ENCODE measurements at places on chromosomes 1 and 21. TPM values are rescaled to one million over a fixed set of nuclear protein-coding genes. Genes with fewer than 3 reads are reported as not detected.

Gene CD2
- total RNA-seq, result 3.5 TPM

Gene KANK4
- total RNA-seq, result 1.4 TPM

Gene MCOLN3
- total RNA-seq, result 7.6 TPM

Gene KRTAP21-2
- not detected for total RNA-seq

Gene PCP4L1
- total RNA-seq, result 0.34 TPM

Gene KRTAP7-1
- not detected for total RNA-seq

DNA sequence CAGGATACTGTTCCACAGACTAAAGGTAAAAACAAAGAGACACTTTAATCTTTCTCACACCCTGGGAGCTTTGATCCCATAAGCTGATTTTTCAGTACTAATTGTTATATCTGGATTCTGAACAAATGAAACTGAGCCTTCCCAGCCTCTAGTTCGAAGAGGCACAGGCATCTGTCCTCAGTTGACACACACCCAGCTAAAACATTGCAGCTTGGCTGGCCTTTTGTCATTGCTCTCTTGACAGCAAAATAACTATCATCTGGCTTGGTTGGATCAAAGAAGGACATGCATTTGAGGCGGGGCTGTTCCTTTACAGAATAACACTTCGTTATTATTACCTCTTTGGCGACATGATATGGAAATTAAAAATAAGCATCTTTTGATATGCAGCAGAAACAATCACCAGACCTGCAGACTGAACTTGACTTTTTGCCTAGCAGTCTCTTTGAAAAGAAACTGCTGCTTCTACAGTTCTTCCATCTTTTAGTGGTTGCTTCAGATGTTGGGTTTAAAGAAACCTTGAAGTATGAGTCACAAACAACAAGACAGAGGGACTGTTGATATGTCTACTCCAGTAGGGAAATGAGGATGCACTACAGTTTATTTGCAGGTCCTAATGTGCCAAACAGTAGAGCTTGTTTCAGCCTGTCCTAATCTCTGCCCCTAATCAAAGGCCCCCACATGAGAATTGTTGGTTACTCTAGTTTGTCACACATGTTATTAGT lies 166.5 kb downstream of the TPR start:
- no peak for DNase-seq

DNA sequence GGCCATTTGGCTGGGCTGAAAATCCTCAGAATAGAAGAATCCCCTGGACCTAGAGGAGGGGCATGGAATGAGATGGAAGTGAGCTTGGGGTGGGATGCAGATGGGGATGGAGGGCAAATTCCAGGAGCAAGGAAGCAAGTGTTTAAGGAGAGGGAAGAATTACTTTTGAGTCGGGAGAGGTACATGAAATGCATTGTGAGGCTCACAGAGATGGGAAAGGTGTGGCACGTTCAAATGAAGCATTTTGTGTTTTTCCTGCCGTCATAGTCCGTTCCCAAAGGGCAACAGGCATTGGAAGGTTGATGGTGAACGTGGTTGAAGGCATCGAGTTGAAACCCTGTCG lies 30.5 kb downstream of the ATP5PO start:
- DNase-seq, result no peak

DNA sequence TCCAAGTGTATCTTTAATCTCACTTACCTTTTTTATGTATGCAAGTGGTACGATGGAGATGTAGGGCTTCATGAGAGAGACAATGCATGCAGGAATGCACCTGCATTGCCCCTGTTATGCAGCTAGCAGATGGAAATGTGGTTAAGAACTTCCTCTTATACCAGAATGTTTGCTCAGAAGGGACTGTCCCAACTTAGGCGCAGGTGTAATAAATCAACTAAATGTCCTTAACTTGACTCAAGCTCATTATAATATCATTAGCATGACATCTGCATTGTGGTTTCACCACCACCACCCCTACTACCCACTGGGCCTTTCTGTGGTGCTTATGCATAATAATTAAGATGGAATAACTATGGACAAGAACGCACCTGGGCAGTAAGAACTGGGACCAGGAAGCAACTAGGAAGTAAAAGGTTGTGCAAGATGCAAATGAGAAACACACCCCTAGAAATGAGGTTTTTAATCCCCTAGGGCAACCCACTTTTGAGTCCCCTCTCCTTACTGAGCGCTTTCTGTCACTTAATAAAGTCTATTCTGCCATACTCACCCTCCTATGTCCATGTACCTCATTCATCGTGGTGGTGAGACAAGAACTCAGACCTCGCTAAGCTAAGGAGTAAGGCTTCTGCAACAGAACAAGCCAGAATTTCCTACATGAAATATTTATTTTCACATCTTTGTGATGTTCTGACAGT lies 1103.3 kb upstream of the B3GALT2 start:
- no peak for DNase-seq

GRCh38 chr21:35648512-35648911 lies 411.8 kb downstream of the SETD4 start:
- no peak for DNase-seq

- DNase-seq, result no peak
Observed at GRCh38 chr1:110008971-110009565, 24.5 kb downstream of the AHCYL1 start.

GRCh38 chr1:116944613-116945012 lies 34.9 kb downstream of the PTGFRN start:
- no peak for DNase-seq

- no peak for DNase-seq
Observed at GRCh38 chr1:21050031-21050430, 126.7 kb downstream of the EIF4G3 start.

DNA sequence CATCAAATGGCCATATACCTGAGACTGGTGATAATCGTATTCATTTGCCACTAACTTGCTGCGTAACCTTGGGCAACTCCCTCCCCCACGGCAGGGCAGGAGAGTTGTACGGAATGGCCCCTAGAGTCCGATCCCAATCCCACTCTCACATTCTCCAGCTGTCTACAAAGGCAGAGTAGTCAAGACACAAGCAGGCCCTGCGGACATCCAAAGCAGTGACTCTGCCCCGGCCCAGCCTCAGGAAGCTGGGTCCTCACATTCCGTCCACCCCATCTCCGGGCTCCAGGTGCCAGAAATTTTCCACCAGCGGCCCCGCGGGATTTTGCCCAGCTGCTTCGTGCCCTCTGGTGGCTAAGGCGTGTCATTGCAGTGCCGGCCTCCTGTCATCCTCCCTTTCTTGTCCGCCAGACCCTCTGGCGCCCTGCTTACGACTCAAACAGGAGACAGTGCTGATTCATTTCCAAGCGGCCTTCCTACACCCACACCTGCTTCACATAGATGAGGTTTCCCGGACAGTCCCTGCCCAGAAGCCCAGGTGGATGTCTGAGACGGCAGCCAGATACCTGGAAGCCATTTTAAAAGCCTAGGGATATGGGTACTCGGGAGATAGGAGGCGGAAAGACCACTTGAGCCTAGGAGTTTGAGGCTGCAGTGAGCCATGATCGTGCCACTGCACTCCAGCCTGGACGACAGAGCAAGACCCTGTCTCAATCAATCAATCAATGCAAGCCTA lies 2.9 kb upstream of the S100A2 start:
- DNase-seq, result peak; percentile 91

DNA sequence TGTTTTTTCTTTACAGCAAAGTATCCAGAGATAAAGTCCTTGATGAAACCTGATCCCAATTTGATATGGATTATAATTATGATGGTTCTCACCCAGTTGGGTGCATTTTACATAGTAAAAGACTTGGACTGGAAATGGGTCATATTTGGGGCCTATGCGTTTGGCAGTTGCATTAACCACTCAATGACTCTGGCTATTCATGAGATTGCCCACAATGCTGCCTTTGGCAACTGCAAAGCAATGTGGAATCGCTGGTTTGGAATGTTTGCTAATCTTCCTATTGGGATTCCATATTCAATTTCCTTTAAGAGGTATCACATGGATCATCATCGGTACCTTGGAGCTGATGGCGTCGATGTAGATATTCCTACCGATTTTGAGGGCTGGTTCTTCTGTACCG lies 6.5 kb downstream of the DEGS1 start:
- DNase-seq, result no peak

DNA sequence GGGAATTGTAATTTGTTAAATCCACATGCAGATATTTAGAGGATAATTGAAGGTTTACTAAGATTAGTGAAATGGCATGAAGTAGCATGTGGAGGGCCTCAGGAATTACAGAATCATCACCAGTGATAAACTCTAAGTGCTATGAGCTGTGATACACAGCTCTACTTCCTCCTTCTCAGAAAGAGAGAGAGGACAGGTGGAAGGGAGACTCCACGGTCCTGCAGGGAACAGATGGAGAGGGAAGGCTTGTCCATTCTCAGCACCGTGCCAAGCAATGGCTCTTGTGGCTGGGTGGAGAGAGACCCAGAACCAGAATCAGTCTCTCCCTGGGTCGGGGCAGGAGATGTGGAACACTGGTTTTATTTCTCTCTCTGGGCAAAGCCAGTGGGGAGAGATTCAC lies 27.8 kb upstream of the LYPD8 start:
- no peak for DNase-seq

DNA sequence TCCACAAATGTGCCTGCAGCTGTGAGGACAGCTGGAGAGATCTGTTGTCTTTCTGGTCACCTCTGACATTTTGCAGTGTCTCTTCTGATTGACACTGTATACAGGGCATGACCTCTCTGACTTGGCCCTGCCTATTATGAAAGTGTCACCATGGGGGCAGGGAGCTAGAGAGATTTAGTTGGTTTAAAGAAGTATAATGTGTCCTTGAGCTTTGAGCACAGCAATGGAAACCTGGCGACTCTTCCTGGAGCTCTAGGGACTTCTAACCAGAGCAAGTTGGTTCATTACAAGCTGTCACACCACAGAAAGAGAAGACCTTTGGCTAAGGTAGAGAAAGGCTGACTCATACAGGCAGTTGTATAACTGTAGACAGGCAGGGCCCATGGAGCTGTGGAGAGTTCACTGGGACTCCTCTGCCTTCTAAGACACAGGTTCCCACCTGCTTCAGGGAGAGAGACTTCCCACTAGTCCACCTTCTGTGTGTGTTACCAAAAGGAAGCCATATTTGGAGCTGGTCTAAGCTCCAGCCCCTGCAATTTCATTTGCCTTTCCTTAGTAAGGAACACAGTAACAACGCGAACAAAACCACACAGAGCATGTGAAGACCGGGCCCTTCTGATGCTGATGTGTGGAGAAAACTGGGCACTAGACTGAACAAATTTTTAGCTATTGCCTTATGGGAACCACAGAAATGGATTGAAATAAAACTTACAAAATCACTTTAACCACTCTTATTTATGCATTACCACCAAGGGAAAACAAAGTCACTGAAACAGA lies 90.5 kb upstream of the ADAR start:
- no peak for DNase-seq

DNA sequence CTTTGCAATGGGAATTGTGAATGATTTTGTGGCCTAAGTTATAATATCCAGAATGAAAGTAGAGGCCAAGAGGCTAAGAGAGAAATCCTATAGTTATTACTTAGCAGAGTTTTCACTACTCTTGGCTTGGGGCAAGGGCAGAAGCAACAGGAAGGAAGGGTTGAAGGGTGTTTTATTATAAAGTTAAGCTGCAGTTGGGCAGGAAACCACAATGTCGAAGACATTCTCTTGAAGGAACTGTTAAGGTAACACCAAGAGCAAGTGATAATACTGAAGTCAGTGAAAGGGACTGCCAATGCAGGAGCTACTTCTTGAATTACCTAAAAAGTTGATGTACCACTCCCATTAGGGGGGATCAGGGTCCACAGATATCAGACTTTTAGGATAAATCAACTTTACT lies 8.3 kb downstream of the XCL2 start:
- no peak for DNase-seq

- DNase-seq, result no peak
Observed at GRCh38 chr1:44412601-44413000, 7.5 kb downstream of the RNF220 start.

DNA sequence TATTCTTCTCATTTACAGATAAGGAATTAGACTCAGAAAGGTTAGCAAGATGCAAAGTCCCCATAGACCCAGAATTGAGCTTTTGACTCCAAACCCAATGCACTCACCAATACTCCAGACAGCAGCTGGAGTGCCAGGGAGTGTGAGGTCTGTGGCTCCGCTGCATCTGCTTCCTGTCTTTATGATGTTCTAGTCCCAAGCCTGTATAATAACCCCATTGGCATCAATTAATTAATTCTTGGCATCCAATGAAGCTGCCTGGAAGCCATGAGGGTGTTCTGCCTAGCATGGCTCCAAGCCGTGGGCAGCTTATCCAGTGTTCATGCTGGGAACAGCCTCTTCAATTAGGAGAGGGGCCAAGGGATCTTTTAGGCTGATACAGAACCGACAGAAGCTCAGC lies 188.7 kb downstream of the GIPC2 start:
- DNase-seq, result no peak

DNA sequence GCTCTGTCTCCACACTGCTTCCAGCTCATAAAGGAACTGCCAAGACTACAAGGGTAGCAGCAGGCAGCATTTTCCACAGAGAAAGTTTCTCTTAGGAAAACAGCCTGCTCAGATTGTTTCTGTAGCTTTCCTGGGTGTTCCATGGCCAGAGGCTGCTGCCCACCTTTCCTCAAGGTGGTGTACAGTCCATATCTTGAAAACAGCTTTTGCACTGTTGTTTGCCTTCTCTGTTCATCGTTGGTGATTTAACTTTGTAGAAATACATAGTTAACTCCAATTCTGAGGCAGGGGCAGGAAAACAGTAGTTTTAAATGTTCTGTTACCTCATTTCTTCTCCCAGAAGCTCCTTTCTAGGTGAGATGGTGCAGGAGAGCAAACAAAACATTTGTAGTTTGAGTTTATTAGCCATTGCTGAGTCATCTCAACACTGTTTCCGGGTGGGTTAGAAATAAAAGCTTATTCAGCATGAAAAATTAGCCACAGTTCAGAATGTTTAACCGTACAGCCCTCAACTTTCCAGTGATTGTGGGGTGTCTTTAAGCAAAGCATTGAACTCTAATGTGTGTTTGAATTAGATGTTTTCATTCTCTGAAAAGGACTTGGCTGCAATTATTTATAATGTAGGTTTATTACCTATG lies 41.7 kb downstream of the DIP2A start:
- DNase-seq, result no peak

- no peak for DNase-seq
Observed at GRCh38 chr1:88735909-88736308, 51.8 kb downstream of the PKN2 start.

GRCh38 chr21:41778930-41779600 lies 12.2 kb upstream of the RIPK4 start:
- DNase-seq, result no peak

GRCh38 chr1:38512789-38513188 lies 346.8 kb downstream of the RRAGC start:
- no peak for DNase-seq
